ENCODE measurements at places on chromosomes 7 and 10.

- DNase-seq = no peak
Measured at GRCh38 chr10:46234026-46234425, 52.8 kb upstream of the ANTXRL start.

DNA sequence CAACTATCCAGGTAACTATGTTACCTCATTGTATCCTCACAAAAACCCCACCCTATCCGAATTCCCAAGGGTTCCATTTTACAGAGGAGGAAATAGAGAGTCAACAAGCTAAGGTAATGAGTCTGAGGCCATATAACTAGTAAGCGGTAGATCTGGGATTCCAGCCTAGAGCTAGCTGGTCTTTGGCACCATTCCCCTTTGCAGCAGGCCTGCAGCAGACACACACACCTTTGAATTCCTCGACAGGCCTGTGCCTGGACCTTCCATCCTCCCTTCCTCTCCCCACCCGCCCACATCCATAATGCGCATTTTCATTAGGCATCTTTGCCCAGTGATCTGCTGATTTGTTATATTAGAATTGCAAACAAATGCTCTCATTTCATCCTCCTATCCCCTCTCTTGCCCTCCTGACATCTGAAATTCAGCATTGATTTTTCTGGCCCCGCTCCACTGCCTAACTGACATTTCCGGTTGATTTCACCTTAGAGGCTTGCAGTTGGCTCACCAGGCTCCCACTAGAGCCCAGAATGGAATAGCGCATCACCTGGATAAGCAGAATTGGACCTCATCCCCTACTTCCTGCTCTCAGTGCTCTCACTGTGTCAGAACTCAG lies 129.5 kb downstream of the PLXNA4 start:
- DNase-seq = no peak

- no peak for DNase-seq
Measured at GRCh38 chr10:128571745-128572144, 445.5 kb upstream of the MKI67 start.

DNA sequence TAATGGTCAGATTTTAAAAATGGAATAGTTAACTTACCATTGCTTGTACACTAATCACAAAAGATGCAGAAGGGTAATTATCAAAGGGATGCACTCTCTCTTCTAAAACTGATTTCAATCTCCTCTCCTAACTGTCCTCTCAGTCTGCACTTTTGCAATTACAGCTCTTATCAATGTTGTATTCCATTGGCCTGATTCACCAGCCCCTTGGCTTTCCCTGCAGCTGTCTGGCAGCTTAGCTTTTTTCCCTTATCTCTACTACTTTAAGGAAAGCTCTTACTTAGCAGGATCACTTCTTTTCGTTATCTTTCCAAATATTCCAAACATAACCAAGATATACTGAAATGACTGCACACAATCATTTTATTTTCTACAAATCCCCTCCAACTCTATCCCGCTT lies 448.8 kb downstream of the GRM8 start:
- DNase-seq = no peak

- no peak for DNase-seq
Measured at GRCh38 chr7:134388336-134389019, 70.4 kb downstream of the AKR1B1 start.

DNA sequence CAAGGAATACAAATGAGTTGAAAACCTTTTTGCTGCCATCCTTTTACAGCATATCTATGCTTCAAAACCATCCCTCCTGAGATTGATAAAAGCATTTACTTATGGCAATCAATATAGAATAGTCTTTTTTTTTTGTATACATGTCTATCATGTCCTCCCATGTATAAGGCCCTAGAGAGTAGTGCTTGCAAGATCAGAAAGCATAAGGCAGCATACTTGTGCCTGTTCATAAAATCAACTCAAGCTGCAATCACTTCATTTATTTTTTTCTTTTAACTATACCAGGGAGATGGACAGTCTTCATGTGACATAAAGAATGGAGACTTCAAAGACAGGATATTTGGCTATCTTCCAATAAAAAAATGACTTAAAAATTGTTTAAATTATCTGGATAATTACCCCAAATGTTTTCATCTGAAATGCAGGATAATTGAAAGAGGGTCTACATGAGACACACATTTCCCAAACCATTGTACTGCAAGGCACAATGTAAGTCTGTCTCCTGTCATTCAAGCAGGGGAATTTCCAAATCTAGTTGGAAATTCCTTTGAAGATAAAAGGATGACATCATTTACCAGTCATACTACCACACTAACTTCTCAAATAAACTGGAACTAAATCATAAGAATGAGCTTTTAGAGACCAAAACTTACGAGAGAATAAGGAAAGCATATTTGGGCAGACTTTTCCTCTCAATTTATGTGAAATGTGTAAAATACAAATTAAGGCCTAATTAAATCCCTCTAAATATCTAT lies 22.5 kb downstream of the LRRN3 start:
- no peak for DNase-seq

DNA sequence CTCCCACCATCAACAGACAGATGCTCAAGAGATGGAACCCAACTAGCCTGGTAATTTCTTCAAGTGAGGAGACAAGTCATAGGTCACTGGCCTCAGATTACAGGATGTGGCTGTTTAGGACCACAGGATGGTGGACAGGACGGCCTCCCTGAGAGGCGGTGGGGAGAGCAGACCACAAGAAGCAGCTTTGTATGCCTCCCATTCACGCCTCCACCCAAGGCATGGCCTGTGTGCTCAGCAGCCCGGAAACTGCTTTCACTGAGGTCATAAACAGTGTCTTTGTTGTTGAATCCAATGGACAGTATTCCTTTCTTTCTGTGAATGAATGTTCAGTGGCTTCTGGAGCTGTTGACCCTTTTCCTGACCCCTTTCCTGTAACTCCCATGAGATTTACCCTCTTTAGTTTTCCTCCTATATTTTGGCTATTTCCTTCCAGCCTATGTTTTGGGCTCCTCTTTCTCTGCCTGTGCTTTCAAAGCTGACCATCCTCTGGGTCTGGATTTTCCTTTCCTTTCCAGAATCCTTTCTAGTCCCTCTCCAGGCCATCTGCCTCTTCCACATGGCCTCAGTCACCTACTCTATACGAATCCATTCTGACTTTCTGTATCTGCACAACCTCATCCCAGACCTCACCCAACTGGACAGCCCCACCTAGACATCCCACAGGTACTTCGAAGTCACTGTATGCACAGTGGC lies 32.4 kb upstream of the INPP5F start:
- no peak for DNase-seq

DNA sequence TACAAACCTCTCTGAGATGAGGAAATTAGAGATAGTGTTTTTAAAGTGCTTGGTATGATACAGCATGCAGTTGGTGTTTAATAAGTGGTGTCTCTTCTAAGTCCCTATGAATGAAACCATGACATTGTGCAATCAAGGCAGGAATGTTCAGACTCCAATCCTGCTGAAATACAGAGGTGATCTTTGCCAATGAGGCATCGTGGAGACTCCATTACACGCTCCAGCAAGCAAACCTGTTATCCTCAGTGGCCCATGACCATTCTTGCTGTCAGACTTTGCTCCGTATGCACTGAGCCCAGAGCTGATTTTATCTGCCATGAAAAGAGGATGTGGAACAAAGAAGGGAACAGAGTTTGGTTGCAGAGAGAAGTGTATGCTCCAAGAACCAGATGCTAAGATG lies 47.3 kb downstream of the CDHR3 start:
- no peak for DNase-seq

DNA sequence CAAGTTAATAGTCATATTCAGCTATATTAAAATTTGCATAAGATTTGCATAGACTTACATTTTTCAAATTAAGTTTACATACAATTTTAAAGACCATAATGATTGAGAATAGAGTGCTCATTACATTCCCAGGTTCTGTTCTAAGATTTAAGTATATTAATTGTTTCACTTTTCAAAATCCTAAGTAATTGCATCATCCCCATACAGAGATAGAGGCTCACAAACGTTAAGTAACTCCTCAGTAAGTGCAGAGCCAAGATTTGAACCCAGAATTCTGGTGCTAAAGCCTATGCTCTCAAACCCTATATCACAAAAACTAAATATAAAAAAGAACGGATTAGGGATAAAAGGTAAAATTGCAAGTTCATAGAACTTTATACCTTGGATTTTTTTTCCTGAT lies 2.1 kb downstream of the ITIH5 start:
- no peak for DNase-seq

GRCh38 chr10:43041422-43042342 lies 35.2 kb upstream of the RET start:
- no peak for DNase-seq

DNA sequence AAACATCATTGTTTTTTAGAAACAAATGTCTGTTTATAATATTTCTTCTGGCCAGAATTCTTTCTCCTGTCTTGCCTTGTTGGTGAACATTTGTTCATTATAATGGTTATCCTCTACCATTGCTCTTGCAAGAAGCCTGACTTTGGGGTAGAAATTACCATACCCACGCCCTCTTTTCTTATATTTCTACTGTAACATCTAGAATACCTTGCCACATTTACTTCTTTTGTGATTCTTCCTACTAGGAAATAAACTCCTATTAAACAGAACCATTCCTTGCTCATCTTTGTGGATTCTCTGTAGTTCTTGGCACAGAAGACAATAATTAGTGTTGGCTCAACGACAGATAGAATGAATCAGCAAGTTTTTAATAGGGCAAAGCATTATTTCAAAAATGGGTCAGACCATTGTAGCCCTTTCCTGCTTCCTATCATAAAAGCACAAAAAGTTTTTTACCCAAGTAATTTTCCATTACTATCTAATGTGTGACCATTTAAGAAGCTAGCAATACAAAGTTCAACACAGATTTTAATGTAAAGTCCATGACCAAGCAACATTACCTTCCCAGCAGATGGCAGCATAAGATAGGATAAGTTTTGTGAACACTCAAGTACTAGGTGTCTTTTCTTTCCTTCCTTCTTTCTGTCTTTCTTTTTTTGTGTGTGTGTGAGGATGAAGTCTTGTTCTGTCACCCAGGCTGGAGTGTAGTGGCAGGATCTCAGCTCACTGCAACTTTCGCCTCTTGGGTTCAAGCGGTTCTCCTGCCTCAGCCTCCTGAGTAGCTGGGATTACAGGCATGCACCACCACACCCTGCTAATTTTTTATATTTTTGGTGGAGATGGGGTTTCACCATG lies 270.4 kb downstream of the HGF start:
- peak; percentile 93 for DNase-seq

DNA sequence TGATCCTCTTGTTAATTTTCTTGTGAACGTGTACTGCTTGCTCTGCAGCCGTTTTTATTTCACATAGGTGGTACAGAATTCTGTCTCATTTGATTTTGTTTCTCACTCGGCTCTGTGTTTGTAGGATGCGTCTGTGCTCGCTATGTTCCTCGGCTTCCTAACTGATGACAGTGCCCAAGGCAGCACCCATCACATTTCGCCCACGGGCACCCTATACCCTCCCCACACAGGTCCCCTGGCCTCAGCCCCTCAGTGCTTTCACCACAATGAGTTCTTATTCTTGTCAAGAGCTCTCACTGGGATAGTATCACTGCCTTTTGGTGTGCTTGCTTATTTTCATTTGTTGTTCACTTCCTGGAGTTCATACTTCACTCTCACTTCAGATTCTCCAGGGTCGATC lies 28.1 kb downstream of the UCMA start:
- DNase-seq = no peak

GRCh38 chr10:90842725-90843124 lies 15.1 kb downstream of the HTR7 start:
- DNase-seq = no peak

- no peak for DNase-seq
Measured at GRCh38 chr7:7851381-7851780, 117.2 kb upstream of the GLCCI1 start.

GRCh38 chr7:139570119-139570518 lies 46.6 kb downstream of the CLEC2L start:
- DNase-seq = no peak

DNA sequence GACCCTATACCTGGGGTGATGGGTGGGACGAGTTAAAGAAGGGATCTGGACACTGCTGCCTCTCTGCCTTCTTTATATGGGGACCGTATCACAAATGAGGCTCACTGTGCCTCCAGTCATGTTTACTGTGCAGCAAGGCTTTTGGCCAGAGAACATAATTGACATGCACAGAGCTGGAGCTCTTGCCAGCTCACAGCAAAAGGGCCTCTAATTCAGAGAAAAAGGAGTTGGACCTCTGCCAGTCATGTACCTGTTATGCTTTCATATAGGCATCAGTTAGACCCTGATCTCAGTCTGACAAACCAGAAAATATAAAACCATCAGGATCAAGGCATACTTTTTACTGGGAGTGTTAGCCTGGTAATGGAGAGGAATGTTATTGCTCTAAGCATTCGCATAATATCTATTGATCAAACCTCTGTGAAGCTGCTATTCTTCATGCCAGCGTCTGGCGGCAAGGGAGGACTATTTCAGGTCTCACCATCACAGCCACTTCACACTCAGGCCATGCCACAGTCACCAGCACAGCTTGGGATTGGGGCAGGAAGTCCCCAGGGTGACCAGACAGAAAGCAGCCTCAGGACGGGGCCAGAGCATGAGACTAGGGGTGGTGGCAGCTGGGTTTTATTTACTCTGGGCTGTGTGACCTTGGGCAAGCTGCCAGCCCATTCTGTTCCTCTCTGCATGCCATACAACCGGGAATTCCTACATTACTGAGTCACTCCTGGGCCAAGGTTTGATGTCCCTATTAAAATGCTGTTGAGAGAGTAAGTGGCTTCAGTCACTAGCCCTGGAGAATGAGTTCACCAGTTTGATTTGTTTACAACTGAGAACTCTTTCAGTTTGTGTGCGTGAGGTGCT lies 90.1 kb downstream of the NPSR1 start:
- peak; percentile 97 for DNase-seq

- no peak for DNase-seq
Measured at GRCh38 chr7:20299647-20300312, 30.9 kb upstream of the ITGB8 start.

DNA sequence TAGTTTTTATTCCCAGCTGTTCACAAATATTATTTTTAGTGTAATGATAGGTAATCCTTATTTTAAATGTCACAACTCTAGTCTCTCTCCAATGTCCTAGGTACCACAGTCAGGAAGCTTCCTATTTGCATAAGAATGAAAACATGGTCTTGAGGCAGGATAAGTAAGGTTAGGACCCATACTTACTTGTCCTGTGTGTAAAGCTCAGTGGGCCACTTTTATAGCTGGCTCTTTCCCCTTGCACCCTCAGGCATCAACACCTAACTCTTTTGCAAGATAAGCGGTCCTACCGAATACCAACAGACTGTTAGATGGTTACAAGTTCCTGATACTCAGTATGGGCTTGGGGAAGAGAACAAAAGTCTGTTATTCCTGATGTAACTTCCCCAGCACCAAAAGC lies 986.9 kb downstream of the NRG3 start:
- no peak for DNase-seq

- no peak for DNase-seq
Measured at GRCh38 chr7:8382004-8382730, 51.2 kb upstream of the NXPH1 start.

GRCh38 chr7:96088579-96088978 lies 233.3 kb downstream of the SLC25A13 start:
- no peak for DNase-seq
